NCI-H774 (cell line): ENCODE measurements at places on chromosomes 16 and 17.
A peak's percentile ranks its signal among the peaks of the same experiment; 100 is the strongest.

DNA sequence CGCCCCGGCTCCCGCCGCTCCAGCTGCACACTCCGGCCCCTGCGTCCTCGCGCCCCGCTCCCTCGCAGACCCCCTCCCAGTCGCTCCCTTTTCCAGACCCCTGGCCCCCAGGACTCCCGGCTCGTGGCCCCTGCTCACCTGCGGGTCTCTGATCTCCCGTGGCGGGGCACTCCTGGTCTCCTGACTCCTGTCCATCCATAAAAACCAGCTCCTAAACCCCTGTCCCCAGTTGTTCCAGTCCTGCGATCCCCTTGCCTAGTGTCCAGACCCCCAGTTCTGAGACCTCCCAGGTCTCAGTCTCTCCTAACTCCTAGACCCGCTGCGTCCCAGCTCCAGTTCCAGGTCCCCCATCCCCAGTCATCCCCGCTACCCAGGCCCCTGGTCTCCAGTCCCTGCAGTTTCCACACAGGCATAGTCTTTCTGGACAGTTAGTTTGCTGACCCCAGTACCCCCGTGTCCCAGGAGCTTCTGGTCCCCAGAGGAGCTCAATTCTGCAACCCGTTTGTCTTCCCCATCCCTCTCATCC is 379 bp downstream of the SNX29 start:
- DNase-seq, result no peak

DNA sequence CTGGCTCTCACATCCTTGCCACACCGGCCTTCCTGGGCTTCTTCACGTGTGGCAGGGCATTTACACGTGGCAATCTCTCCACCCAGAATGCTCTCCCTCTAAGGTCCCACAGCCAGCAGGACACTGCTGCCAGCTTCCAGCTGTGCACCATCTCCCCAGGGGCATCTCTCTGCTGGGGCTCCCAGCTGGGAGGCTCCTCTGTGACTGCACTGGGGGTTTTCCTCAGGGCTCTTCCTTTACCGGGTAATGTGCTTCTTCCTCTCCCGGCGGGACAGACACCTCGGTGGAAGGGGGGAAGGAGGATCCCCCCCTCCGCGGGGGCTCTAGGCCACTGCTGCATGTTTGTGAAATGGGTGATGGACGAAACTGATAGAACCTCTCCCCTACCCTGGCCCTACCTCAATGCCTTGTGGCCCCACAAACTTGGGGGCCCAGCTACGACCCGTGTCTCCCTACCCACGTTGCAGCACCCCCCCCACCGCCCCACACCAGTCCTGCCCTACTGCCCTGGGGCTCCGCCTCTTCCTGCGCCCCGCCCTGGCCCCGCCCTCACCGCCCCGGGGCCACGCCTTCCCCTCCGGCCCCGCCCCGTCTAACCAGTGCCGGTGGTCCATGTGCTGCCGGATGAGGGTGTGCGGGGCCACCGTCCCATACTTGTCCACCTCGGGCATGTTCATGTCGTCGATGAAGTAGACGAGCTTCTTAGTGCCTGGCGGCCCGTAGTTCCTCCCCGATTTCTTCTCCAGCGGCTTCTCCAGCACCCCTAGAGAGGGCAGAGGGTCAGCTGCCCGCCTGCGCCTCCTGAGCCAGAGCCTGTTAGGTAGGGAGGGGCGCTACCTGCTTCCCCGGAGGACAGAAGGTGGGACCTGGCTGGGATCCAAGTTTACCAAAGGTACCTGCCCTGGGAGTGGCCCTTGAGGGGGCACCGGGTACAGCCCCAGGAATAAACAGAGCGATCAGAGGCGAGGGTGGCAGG is 92.6 kb downstream of the DNAH17 start:
- peak; percentile 64 for DNase-seq

- no peak for DNase-seq
Observed at GRCh38 chr16:26816885-26817571, 249.7 kb upstream of the C16orf82 start.

DNA sequence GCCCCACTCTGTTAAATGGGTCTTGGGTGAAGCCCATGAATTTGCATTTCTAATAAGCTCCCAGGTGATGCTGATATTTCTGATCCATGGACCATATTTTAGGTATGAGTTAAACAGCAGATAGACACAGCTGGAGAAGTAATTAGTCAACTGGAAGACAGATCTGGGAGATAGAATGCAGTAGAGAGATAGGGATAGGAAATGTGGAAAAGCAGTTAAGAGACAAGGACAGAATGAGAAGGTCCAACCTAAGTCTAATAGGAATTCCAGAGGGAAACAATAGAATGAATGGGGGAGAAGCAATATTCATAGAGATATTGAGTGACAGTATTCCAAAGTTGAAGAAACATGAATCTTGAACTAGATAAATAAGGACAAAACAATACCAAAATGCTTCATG is 71.7 kb downstream of the GPRC5B start:
- no peak for DNase-seq

DNA sequence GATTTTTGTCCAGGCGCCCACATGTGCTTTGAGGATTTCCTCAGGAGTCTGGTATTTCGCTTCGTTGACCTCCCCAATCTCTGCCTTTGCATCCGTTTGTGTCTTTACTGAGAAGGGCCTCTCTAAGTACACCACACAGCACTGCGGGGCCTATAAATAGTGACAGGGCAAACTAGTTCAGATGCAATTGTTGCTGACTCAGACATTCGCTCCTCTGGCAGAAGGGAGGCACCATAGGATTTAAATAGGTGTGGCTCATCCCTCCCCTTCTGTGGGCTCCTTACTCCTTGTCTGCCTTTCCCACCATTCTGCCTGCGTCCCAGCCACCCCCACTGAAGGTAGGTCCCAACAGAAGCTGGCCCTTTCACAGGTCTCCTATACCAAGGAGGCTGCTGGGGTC is 192.3 kb downstream of the SHISA9 start:
- DNase-seq, result no peak

DNA sequence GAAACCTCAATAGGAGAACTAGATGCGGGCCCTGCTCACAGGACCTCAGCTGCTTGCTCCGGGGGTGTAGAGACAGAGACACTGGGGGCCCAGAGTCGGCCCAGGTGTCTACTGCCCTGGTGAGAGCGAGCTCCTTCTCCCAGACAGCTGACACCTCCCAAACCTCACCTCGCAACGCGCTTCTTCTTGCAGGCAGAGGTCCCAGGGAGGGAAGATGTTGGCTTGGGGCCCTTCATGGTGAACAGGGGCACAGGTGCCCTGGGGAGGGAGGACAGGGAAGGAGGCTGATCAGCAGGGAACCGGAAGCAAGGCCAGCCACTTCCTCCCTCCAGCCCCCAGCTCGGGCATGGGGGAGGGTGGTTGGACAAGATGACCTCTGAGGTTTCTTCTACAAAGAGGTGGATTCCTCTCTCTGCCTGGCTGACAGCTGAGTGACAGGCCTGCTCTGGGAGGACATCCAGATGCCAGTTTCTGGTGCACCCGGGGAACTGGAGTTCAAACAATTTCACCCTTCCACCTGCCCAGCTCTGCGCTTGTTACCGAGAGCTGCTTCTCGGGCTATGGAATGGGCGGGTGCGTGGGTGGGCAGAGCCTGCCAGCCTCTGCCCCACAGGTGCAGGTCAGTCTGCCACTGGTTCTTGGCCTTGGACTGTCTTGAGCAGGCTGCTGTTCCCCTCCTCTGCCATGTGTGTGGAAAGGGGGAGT is 11.7 kb upstream of the GFAP start:
- no peak for DNase-seq

- DNase-seq, result no peak
Observed at GRCh38 chr17:77287432-77288068, 146.8 kb downstream of the SEC14L1 start.

DNA sequence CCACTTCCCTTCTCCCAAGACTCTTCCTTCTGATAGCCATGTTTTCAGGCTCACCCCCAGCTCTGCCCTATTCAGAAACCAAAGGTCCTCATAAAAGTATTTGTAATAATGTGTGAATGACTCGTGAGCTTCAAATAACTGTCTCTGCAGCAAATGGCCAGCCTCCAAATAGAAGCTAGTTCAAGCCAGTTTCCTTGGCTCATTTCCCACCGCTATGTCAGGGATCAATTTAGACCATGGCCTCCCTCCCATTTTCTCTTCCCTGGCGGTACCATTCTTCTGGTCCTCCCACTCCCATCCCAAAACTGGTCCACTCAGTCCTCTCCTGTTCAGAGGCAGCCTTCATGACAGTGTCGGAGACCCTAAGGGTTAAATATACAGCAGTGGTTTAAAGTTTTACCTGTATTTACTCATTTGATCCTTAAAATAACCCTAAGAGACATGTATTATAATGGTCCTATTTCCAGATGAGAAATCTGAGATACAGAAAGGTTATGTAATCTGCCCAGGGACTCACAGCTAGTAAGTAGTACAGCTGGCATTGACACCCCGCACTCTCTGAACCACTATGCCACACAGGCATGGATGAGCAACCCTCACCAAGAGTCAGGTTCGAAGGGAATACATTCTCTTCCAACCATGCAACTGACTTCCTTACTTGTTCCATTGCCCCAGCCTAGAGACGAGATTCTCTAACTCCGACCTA is 42.9 kb downstream of the GAS7 start:
- no peak for DNase-seq

GRCh38 chr16:56355221-56355620 is 70.1 kb downstream of the AMFR start:
- no peak for DNase-seq

GRCh38 chr16:57752581-57753447 is 17.2 kb downstream of the KATNB1 start:
- no peak for DNase-seq

- DNase-seq, result no peak
Observed at GRCh38 chr16:88377961-88378360, 4.8 kb upstream of the ZNF469 start.

DNA sequence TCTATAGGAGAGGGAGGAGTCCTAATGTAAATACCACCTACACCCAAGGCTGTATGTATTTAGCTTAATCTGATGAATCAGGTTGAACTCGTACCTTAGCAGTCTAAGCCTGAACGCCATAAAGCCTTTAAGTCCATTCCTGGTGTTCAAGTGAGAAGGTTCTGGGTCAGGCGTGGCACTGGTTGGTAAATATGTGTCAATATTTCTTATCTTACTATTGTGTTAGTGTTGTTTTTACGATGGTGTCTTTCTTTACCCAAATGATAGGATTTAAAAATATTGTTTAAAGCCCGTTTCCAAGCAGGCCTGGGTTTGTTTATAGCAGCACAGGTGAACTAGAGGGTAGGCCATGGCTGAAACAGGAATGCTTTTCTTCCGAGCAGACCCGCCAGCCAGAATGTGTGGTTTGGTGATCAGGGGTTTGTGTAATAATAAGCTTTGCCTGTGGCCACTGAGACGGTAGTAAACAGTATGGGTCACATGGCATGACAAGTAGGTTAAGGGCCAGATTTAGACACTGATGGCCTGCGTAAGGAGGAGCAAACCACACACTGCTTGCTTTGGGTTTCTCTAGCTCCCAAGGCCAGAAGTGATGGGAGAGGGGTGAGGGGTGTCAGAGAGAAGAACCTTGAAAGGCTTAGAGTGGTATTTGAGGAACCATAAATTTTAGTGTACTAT is 3.3 kb downstream of the TMEM94 start:
- DNase-seq, result no peak

DNA sequence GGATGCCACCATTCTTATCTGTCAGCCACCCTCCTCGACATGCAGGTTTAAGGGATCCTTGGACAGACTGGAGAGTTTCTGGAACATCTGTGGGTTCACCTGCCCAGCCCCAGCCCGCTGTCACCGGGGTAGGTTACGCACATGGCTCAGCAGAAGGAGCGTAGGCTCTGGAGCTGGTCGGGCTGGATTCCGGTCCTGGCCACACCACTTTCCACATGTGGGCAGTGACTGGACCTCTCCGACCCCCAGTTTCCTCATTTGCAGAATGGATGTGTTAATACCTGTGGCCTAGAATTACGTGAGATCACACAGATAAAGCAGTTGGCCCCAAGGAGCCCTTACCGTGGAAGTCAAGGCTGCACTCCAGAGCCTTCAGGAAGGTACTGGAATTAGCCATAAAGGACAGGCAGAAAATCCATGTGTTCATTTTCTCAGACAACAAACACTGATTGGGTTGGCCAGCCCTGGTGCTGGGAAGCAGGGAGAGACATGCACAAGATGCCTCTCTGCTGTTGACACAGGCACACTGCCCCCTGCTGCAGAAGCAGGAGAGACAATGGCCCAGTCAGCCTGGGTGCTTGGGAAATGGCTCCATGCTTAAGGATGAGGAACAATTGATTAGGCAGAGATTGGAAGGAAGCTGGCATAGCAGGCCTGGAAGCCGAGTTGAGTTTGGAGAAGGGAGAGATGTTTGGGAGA is 58.8 kb downstream of the SF3B3 start:
- DNase-seq, result no peak

DNA sequence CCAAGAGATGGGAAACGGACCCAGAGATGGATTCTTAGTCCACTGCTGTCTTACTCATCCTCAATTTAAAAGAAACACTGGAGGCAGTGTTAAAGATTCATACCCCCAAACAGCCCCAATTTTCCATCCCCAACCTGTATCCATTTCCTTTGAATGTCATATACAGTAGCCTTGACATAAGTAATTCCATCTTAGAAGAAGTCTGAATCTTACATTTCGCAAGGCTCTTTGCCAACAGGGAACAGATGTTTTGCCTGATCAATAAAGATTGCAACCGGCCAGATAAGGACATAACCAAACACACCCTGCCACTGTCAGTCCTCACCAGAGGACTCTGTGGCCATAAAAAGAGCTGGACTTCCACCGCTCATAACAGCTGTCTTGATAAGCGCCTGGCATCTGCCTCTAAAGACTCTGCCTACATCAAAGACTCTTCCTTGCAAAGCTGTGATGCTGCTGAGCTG is 59.0 kb upstream of the MED9 start:
- no peak for DNase-seq

GRCh38 chr16:85555719-85556455 is 57.2 kb upstream of the GSE1 start:
- no peak for DNase-seq

- no peak for DNase-seq
Observed at GRCh38 chr16:84040823-84041820, 1.5 kb downstream of the SLC38A8 start.

GRCh38 chr17:81976332-81977210 is 858 bp upstream of the ASPSCR1 start:
- peak; percentile 68 for DNase-seq

DNA sequence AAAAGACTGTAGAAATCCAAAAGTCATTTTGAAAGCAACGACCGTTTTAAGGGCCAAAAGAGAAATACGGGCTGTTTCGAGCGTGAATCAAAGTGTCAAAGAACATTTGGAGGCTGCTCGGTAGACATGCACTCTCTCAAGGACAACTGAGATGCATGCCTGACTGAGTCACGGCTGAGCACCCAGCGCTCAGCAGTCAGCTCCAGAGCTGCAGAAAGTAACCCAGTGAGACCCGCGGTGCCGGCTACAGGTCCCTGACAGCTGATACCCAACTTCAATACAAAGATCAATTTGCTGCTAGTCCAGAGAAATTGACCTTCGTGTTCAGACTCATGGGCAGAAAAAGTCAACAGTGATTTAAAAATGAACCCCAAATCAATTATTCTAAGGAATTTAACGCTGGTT is 214.9 kb downstream of the STX8 start:
- DNase-seq, result no peak

- DNase-seq, result no peak
Observed at GRCh38 chr17:70378076-70378475, 208.7 kb downstream of the KCNJ2 start.
